Small intestine (tissue), 16 donors: ENCODE measurements at places on chromosomes 2 and 18.

DNA sequence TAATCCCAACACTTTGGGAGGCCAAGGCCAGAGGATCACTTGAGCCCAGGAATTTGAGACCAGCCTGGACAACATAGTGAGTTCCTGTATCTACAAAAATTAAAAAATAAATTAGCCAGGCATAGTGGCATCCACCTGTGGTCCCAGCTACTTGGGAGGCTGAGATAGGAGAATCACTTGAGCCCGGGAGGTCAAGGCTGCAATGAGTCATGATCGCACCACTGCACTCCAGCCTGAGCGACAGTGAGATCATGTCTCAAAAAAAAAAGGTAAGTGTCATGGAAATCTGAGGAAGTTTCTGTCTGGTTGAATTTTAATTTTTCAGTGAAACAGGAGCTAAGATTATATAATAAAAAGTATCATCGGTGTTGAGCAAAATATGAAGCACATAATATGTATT is 2.5 kb upstream of the C2orf15 start:
- no peaks in the 10 kb centered on the region for H3K4me1 ChIP-seq
- no peak overlapping the region for H3K4me3 ChIP-seq
- no peaks in the 10 kb centered on the region for H3K27me3 ChIP-seq
- no peaks in the 10 kb centered on the region for H3K36me3 ChIP-seq

GRCh38 chr2:70560442-70560841 is 6.8 kb upstream of the TGFA start:
- no peak overlapping the region for H3K27ac ChIP-seq
- no peak overlapping the region for H3K4me3 ChIP-seq
- H3K4me1 ChIP-seq = no peaks in the 10 kb centered on the region
- no peak for DNase-seq

GRCh38 chr2:10160203-10160955 is 37.8 kb downstream of the RRM2 start:
- no peak overlapping the region for H3K27ac ChIP-seq
- no peak for DNase-seq
- no peaks in the 10 kb centered on the region for H3K27me3 ChIP-seq

DNA sequence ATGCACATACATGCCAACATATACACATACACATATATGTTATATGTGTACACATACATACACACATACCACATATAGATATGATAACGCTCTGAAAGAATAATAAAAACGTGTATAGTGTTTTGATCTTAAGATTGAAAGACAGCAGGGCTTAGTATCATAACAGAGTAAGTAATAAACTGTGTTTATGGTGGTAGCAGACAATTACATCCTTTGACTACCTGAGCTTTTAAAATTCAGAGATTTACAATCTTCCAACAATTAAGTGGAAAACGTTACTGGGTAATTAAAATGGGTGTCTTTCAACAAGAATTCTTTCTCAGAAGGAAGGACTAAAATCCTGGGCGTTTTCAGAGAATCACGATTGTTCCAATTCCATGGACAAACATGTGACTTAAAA is 552.4 kb downstream of the EPHA4 start:
- H3K27ac ChIP-seq = no peak overlapping the region
- no peak for DNase-seq
- no peaks in the 10 kb centered on the region for H3K27me3 ChIP-seq
- no peak overlapping the region for H3K4me3 ChIP-seq

DNA sequence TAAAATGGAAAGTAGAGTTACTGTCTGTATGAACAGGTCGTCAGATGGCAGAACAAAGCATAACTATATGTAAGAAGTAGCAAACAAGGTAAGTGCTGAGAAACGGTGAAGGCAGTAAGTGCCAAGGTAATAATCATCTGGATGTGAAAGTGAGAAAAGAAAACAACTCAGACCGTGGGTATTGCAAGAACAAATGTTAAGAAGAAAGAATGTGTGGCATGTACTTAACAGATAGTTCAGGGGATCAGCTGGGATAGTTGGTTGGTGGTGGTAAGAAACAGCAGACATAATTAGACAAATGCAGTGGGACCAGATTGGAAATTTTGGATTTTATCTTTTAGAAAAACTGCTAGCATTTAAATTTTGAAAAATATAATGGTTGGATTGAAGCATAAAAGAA is 375.8 kb upstream of the NXPH2 start:
- no peaks in the 10 kb centered on the region for H3K36me3 ChIP-seq
- H3K4me3 ChIP-seq = no peak overlapping the region
- H3K27me3 ChIP-seq = no peaks in the 10 kb centered on the region
- no peaks in the 10 kb centered on the region for H3K4me1 ChIP-seq

GRCh38 chr18:44792456-44793061 is 111.9 kb downstream of the SETBP1 start:
- H3K4me1 ChIP-seq = no peaks in the 10 kb centered on the region
- no peaks in the 10 kb centered on the region for H3K27me3 ChIP-seq
- H3K27ac ChIP-seq = peak overlapping the region; percentile 15
- H3K4me3 ChIP-seq = no peak overlapping the region

DNA sequence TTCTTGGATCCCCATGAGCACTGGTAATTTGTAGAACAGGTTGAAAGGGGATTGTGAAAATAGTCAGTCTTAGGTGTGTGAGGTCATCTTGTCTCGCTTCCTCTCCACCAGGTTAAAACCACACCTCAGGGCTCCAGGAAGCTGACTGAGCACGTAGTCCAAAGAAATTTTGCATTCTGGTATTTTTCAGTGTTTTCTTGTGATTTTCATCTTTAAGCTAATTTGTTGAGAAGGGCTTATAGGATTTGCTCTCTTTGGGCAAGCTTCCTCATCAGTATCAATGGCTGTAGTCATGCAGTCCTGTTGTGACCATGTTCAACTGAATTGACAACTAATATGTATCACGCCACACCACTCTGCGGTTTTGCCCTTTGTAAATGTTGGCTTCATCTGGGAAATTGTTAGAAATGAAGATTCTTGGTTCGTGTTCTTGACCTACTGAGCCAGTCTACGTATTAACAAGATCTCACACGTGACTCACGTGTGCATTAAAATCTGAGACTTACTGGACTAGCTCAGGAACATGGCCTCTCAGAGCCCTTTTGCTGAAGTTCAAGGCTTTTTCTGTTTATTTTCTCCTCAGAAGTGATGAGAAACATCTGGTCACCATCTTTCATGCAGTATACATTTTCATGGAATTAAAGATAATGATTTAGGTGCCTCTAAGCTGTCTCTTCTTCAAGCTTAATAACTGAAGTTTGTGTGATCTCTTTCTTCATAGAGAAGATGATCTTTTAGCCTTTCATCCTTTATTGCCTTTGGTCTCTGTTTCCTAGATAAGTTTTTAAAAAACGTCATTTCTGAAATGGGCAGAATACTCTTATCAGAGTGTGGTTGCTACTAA is 32.8 kb downstream of the FMNL2 start:
- no peaks in the 10 kb centered on the region for H3K36me3 ChIP-seq
- DNase-seq = no peak
- no peak overlapping the region for H3K27ac ChIP-seq

- H3K36me3 ChIP-seq = no peaks in the 10 kb centered on the region
- DNase-seq = no peak
- no peaks in the 10 kb centered on the region for H3K27me3 ChIP-seq
- H3K4me3 ChIP-seq = no peak overlapping the region
Measured at GRCh38 chr2:15260196-15260595, 300.9 kb downstream of the NBAS start.

DNA sequence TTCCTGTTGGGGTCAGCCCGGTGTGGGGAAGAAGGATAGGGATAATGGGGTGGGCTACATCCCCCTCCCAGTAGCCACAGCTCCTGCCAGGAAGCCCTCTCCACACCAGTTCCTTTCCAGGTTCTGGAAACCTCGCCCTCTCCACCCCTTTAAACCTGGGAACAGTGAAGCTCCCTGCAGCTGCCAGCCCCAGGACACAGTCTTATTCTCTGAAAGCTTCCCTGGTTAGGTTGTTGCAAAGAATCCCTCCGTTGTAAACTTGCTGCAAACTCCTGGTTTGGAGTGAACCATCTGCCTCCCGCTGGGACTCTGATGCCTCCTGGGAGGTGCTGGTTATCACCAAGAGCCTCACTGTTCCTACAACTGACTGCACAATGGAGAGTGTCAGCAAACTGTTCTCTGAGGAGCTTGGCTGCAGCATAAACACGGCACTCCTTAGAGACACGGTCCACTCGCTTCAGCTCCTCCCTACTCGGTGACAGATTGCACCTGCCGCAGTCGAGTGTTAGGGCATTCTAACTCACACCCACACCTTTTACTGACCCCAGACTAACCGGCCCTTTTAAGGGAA is 261.8 kb upstream of the RAB6C start:
- H3K4me3 ChIP-seq = no peak overlapping the region
- no peak overlapping the region for H3K27ac ChIP-seq
- no peaks in the 10 kb centered on the region for H3K36me3 ChIP-seq
- DNase-seq = peak; percentile 60

DNA sequence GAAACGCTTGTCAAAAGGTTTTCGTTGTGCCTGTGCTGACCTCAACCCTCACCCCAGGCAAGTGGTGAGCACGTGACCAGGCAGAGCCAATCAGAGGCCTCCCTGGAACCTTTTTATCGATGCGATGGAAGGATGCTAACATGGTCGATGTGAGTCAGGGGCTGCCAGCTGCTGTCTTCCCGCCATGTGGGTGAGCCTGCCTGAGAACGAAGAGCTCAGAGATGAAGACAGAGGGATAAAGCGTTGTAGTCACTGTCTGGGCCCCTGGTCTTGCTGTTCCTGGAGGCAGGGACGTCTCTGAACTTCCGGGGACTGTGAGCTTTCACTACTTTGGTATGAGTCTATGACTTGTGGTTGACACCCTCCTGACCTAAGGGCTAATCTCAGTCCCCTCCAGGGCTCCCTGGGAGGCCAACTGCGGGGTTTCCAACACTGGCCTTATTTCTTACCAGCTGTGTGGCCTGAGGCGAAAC is 18.6 kb downstream of the DNMT3A start:
- H3K27ac ChIP-seq = no peak overlapping the region
- H3K27me3 ChIP-seq = no peaks in the 10 kb centered on the region
- H3K4me3 ChIP-seq = no peak overlapping the region

- no peaks in the 10 kb centered on the region for H3K27me3 ChIP-seq
- no peak overlapping the region for H3K4me3 ChIP-seq
- H3K27ac ChIP-seq = no peak overlapping the region
Measured at GRCh38 chr2:106602042-106602441, 114.9 kb downstream of the CD8B2 start.

GRCh38 chr2:220103596-220103995 is 476.2 kb downstream of the SLC4A3 start:
- DNase-seq = no peak
- no peak overlapping the region for H3K27ac ChIP-seq
- no peak overlapping the region for H3K4me3 ChIP-seq
- H3K4me1 ChIP-seq = no peaks in the 10 kb centered on the region
- H3K27me3 ChIP-seq = no peaks in the 10 kb centered on the region
